ENCODE measurements at places on chromosomes 16 and 17.

DNA sequence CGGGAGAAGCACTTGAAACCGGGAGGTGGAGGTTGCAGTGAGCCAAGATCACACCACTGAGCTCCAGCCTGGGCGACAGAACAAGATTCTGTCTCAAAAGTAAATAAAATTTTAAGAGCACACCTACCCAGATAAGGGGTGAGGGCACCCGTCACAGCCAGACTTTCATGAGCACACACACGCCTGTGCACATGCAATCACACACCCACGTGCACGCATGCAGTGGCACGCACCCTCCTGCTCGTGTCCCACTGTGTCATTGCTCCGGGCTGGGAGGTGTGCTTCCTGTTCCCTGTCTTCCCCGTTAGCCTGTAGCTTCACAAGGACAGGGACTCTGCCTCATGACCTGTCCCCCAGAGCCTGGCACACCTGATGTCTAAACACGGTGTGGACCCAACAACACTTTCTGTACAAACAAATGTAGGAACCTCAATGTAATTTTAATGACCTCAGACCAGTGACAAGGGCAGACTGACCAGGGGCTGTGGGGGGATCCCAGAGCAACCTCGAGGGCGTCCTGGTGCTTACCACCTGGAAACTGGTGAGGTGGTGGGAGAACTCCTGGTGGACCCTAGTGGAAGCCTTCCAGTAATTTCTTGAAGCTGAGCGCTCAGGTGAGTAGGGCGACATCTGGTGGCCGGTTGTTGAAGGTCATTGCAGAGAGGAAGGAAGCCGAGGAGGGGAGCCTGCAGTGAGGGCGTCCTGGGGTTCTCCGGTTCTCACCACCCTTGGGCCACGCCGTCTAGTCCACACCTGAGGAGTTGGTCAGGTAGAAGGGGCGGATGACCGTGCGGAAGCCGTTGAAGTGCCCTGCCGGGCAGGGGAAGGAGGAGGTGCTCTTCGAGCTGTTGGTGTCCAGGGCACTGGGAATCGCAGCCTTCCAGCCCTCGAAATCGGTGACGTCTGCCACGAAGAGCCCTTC lies 8.6 kb downstream of the LGALS3BP start:
- peak; percentile 69 for DNase-seq

- no peak for DNase-seq
Observed at GRCh38 chr16:28859326-28859725, 4.3 kb upstream of the SH2B1 start.

DNA sequence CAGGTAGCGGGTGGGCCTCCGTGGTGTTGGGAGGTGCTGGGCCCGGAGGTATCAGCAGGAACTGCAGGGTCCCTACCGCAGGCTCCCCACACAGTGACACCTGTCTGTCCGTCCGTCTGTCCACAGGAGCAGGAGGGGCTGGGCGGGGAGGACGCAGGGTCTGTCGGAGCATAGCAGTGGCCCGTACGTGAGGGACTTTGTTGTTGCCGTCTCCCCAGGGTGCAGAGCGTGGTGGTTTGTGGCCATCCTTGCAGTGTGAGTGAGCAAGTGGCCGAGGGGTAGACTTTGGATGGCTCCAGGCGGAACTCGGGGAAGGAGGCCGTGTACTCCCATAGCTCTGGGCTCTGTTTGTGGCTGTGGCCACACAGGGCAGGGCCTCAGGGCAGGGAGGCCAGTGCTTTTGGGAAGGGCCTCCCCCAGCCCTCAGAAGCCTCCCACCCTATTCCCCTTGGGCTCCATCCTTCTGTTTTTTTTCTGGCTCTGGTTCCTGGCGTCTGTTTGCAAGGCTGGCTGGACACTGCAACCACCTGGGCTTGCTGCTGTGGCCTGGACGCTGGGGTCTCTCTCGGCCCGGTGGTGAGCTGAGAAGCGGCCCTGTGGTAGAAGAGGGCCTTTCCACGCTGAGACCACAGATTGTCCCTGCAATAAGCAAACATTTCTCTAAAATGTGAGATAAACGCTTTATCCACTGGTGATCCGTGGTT lies 41.0 kb upstream of the ZNF750 start:
- peak; percentile 77 for DNase-seq

- peak; percentile 90 for DNase-seq
Observed at GRCh38 chr17:38415250-38416194, 12.7 kb upstream of the ARHGAP23 start.

DNA sequence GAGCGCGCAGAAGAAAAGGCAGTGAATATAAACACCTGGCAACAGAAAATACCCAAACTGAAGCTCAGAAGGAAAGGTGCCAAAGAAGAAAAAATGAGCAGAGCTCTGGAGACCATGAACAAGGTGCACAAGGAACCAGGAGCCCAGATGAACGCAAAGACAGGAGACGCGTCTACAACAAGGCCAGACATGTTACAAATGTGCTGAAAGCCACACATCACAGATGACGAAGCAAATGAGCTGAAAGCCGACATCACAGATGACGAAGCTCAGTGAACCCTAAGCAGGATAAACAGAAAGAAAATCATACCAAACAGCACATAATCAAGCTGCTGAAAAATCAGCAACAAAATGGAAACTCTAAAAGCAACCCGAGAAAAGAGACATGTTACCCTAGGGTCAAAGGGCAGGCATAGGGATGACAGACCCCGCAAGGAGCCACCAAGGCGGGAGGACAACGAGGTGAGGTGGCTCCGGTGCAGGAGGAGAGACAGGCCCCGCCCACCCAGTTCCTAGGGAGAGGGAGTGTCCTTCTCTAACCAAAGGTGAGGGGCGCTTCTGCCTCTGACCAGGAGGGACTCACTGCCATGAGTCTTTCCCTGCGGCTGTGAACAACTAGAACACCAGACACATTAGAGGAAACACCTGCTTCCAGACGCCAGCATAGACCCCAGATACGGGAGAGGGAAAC lies 39.1 kb downstream of the CCDC57 start:
- no peak for DNase-seq

DNA sequence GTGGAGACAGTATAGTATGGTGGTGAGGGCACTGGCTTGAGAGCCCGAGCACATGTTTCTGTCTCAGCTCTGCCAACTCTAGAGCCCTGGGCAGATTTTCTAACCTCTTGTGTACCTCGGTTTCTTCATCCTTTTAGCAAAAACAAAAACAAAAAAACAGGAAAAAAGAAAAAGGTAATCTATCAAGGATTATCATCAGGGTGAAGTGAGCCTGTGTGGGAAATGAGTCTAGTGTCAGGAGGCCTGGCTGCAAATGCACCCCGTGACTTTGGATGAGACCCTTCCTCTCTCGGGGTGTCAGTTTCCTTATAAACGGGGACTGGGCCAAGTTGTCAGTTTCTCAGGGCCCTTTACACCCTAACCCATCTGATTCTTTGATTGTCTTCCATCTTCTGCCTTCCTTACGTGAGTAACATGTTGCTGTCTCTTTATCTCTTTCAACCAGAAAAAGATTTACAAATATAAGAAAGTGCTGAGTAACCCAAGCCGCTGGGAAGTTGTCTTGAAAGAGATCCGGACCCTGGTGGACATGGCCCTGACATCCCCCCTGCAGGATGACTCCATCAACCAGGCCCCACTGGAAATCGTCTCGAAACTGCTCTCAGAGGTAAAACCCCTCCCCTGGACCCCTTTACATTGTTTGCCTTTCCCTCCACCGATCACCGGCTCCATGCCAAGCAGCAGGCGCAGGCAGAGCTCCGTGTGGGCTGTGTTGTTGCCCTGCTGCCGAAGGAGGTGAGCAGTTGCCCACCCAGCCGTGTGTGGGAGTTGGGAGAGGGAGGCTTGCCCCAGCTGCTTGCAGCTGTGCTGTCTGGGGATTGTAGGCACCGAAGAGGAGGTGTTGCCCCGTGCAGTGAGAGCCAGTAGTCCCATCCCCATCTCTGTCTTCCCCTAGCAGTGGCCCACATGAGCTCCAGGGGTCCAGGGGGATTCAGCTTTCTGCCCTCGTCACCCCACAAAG lies 127.1 kb upstream of the PLCG2 start:
- DNase-seq = no peak

GRCh38 chr17:19570544-19571062 lies 36.9 kb downstream of the SLC47A1 start:
- no peak for DNase-seq

- no peak for DNase-seq
Observed at GRCh38 chr17:47180337-47180736, 8.8 kb downstream of the CDC27 start.

DNA sequence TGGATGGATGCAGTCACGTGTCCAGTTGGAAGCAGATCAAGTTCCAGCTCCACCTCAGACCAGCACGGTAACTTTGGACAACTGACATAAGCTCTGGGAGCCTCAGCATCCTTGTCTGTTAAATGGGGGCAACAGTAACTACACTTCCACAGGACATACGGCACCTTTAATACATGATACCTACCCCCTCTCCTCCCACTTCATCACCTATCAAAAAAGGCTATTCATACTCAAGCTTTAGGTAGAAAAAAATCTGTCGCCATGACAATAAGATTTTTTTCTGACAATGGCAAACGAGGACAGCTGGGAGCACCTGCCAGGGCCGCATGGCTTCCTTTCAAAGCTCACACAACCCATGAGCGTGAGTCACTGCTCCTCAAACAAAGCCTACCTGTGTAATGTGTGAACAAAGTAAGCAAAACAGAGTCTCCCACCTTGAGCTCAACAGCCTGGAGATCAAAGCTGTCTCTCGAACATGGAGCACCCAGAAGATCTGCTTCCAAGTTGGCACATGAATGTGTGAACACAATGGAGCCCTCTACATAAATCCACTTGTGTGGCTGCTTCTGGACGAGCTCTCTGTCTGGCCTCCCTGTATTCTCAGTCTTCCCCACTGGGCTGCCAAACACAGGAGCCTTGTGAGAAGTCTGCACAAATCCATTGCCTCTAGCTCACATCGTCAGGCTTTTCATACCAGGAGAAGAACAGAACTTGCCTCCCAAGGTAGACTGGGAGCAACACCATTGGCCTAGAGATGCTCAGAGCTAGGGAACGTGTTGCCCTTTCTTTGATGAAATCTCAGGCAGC lies 459.7 kb downstream of the SOX9 start:
- no peak for DNase-seq

- no peak for DNase-seq
Observed at GRCh38 chr17:67208232-67208631, 36.8 kb downstream of the HELZ start.

- no peak for DNase-seq
Observed at GRCh38 chr16:84041881-84042280, 714 bp downstream of the SLC38A8 start.

GRCh38 chr17:6506679-6507231 lies 49.6 kb downstream of the PITPNM3 start:
- DNase-seq = no peak

GRCh38 chr17:1322480-1322879 lies 43.0 kb downstream of the TRARG1 start:
- DNase-seq = no peak

- DNase-seq = no peak
Observed at GRCh38 chr17:80675438-80676095, 130.9 kb downstream of the RPTOR start.

GRCh38 chr16:21684199-21684598 lies 20.4 kb downstream of the OTOA start:
- DNase-seq = no peak

DNA sequence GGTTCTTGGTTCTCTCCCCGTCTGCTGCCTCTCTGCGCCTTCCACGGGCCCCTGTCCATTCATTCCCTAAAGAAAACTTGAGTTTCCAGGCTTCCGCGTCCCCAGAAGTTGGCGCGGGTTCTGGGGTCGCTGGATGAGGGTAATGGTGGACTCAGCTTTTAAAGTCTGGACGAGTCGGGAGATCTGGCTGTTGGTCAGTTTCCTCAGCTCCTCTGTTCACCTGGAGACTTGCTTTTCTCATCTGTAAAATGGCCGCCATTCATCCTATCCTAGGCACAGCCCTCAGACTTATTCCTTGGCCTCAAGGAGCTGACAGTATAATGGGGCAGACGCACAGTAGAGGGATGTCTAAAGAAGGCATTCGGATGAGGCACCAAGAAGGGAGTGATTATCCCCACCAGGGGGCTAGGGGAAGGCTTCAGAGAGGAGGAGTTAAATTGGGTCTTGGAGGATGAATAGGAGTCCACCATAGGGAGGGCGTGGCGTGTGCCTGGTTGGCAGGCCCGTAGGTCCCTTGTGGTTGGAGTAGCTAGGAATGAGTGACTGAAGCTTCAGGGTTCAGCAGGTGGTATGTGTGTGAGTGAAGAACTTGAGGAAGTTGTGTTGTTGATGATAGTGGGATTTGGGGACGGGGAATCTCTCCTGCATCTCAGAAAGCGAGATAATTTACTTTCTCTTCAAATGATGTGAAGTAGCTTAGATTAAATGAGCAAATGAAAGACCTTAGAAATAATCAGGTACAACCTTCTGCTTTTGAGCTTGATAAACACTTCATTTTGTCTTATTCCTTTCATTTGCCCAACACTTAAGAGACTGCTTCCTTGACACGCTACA lies 652 bp downstream of the VPS35L start:
- no peak for DNase-seq

DNA sequence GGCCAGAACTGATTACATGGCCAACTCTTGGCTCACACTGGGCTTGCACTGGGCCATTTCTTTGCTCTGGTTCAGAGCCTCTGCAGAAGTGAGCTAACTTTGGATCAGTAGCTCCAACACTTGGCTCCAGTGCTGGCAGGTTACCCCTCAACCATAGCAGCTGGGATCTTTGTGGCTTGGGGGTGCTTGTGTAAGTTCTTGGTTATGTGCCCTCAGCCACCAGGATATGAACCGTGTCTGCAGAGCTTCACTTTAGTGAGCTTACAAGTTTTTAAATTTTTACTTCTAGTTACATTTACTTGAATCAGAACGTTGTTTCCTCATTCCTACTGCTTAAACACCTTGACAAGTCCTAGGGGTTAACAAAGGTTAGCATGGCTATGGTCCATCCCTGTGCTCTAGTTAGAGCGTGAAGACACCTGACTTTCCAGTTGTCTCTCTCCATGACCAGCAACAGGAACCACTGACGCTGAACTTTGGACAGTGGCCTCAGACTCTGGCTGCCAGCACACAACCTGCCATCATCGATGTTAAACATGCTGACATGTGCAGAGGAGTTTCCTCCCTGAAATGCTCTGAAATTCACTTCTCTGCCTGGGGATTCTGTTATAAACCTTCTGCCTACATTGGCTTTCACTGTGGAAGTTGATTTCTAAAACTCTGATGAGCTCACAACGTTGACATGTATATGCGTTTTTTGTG lies 4.1 kb downstream of the PDF start:
- no peak for DNase-seq

- no peak for DNase-seq
Observed at GRCh38 chr16:85710732-85711131, 22.0 kb upstream of the GINS2 start.

- DNase-seq = no peak
Observed at GRCh38 chr17:49546546-49547535, 28.8 kb upstream of the NXPH3 start.

DNA sequence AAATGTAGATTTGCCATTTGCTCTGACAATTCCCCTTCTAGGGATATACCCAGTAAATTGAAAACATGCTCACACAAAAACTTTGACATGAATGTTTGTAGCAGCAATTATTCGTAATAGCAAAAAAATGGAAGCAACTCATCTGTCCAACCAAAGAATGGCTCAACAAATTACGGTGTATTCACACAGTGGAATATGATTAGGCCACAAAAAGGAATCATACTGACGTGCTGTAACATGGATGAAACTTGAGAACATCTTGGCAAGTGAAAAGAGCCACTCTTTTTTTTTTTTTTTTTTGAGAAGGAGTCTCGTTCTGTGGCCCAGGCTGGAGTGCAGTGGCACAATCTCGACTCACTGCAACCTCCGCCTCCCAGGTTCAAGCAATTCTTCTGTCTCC lies 24.1 kb upstream of the SPNS3 start:
- no peak for DNase-seq

Measured in posterior cingulate gyrus (tissue), 11 donors.